ENCODE measurements at places on chromosomes 16 and 17.

- no peak for DNase-seq
Measured at GRCh38 chr16:89545831-89546574, 14.5 kb upstream of the RPL13 start.

GRCh38 chr16:48420437-48420836, 35.2 kb upstream of the SIAH1 start:
- DNase-seq = no peak

DNA sequence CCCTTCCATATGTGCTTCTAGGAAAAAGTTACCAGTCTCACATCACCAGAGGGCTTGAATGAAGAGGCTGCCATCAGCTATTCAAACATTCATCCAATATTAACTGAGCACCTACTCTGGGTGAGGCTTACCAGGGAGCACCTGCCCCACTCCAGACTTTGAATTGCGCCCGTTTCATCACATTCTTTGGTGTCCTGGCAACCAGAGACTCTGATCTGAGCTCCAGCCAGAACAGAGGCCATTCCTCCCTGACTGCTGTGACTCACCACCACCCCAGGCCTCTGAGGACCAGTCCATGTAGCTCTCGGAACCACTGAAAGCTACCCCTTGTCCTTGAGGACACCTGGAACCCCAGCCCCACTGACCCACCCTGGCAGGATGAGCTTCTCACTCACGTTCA, at the start of gene C16orf96:
C16orf96 (plus strand) TSS at position 229 of the 400 bp plus-strand sequence; CDS start at position 379, 150 bp downstream.
- DNase-seq = no peak

DNA sequence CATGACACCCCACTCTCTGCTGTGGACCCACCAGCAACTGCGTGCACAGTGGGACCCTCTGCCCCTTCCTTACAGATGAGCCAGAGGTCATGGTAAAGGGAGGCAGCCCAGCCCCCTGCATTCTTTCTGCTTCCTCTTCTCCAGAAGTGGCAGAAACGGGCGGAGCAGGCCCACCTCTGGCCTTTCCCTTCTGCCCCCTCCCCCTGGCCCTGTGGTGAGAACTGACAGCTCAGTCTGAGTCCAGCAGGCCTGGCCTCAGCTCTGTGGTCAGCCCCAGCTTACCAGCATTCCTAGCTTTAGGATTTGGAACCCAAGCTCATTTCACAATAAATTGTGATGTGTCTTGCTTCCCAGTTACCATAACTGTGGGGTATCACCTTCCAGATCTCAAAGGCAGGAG, 4.8 kb upstream of the ANKRD11 start:
- DNase-seq = no peak

DNA sequence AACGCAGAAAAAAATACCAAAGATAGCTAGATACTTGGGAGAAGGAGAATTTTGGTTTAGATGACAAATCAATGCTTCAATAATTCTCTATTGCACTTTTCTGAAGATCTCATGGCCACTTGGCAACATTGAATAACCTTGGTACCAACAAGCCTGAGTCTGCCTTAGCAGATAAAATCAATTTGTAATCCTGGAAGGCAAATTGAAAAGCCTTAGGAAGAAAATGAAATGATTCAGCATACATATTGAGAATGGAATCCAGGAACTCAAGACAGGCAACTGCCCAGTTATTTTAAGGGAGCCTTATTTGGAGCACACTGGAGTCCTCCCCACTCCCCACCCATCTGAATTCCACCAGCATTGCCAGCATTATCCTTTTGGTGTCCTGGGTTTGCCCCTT, 109.3 kb upstream of the SOX9 start:
- no peak for DNase-seq

GRCh38 chr17:50055055-50055425, 870 bp upstream of the ITGA3 start:
- no peak for DNase-seq

GRCh38 chr16:87860553-87861299, 8.6 kb downstream of the SLC7A5 start:
- DNase-seq = no peak

- DNase-seq = no peak
Measured at GRCh38 chr17:75130059-75130631, 1.4 kb downstream of the NT5C start.

- DNase-seq = no peak
Measured at GRCh38 chr17:8959312-8959918, 6.1 kb downstream of the PIK3R5 start.

GRCh38 chr17:15742921-15743320, 10.8 kb downstream of the TBC1D26 start:
- DNase-seq = no peak

- DNase-seq = no peak
Measured at GRCh38 chr16:82070656-82071369, 35.8 kb downstream of the HSD17B2 start.

DNA sequence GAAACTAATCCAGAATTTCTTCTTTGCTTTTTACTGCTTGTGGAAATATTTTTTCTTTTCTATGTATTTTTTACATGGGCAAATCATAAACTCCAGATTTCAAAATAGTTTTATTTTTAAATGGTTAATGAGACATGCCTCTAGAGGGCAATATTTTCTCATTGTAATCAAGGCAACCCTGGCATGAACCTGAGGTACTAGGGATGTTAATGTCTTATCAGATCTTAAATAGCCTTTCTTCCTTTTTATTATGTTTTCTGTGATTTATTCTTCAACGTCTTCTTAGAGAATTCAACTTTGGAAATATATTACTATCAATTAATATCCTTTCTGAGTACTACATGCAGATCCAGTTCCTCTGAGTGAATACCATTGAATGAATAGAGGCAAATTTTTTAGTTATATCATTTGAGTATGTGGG, 324.7 kb downstream of the BCAS3 start:
- DNase-seq = no peak

DNA sequence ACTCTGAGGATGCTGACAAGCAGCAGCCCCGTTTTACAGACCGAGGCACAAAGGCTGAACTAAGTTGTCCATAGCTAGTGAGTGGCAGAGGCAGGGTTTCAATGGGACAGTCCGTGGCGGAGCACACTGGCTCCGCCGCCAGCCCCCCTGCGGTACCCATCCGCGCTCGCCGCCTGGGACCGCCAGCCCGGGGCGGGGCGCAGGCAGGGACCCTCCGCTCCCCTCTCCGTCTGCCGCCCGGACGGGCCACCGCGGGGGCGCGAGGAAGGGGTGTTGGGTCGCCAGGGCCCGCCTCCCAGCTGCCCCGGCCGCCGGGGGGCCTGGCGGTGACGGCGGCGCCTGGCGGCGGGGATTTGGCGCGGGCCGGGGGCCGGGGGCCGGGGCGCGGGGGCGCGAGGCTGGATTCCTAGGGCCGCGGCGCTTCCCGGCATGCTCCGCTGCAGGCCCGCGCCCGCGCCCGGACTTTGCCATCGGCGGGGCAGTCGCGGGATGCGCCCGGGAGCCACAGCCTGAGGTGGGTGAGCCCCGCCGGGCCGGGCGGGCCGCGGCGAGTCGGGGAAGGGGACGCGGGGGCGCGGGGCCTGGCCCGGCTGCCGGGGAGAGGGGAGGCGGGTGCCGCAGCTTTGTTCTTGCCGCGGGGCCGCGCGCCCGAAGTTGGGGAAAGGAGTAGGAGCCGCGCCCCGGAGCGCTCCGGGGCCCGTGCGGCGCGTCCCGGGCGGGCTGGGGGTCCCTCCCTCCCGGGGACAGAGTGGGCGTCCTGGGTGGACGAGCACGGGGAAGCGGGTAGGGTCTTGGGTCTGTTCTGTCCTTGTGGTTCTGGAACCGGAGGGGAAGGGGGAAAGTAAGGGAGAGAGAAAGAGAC, at the start of gene TMEM98:
TMEM98 (plus strand) TSS at position 430 of the 862 bp plus-strand sequence. CDS start 3,376 bp downstream, outside the sequence.
- DNase-seq = no peak

- DNase-seq = no peak
Measured at GRCh38 chr16:67441907-67442306, 11.0 kb downstream of the HSD11B2 start.

DNA sequence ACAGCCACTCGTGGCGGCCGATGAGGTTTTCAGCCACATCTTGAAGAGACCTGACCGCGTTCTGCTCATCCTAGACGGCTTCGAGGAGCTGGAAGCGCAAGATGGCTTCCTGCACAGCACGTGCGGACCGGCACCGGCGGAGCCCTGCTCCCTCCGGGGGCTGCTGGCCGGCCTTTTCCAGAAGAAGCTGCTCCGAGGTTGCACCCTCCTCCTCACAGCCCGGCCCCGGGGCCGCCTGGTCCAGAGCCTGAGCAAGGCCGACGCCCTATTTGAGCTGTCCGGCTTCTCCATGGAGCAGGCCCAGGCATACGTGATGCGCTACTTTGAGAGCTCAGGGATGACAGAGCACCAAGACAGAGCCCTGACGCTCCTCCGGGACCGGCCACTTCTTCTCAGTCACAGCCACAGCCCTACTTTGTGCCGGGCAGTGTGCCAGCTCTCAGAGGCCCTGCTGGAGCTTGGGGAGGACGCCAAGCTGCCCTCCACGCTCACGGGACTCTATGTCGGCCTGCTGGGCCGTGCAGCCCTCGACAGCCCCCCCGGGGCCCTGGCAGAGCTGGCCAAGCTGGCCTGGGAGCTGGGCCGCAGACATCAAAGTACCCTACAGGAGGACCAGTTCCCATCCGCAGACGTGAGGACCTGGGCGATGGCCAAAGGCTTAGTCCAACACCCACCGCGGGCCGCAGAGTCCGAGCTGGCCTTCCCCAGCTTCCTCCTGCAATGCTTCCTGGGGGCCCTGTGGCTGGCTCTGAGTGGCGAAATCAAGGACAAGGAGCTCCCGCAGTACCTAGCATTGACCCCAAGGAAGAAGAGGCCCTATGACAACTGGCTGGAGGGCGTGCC, 30.1 kb downstream of the CIITA start:
- no peak for DNase-seq

DNA sequence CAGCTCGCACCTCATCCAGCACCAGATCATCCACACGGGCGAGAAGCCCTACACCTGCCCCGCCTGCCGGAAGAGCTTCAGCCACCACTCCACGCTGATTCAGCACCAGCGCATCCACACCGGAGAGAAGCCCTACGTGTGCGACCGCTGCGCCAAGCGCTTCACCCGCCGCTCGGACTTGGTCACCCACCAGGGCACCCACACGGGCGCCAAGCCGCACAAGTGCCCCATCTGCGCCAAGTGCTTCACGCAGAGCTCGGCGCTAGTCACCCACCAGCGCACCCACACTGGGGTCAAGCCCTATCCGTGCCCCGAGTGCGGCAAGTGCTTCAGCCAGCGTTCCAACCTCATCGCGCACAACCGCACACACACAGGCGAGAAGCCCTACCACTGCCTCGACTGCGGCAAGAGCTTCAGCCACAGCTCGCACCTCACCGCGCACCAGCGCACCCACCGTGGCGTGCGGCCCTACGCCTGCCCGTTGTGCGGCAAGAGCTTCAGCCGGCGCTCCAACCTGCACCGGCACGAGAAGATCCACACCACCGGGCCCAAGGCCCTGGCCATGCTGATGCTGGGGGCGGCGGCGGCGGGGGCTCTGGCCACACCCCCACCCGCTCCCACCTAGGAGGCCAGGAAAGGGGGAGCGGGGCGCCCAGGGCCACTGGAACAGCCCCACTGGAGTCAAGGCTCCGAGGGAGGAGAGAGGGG, 7.5 kb downstream of the ZNF205 start:
- DNase-seq = no peak

GRCh38 chr17:17896746-17897145, 60.0 kb upstream of the SREBF1 start:
- DNase-seq = no peak

DNA sequence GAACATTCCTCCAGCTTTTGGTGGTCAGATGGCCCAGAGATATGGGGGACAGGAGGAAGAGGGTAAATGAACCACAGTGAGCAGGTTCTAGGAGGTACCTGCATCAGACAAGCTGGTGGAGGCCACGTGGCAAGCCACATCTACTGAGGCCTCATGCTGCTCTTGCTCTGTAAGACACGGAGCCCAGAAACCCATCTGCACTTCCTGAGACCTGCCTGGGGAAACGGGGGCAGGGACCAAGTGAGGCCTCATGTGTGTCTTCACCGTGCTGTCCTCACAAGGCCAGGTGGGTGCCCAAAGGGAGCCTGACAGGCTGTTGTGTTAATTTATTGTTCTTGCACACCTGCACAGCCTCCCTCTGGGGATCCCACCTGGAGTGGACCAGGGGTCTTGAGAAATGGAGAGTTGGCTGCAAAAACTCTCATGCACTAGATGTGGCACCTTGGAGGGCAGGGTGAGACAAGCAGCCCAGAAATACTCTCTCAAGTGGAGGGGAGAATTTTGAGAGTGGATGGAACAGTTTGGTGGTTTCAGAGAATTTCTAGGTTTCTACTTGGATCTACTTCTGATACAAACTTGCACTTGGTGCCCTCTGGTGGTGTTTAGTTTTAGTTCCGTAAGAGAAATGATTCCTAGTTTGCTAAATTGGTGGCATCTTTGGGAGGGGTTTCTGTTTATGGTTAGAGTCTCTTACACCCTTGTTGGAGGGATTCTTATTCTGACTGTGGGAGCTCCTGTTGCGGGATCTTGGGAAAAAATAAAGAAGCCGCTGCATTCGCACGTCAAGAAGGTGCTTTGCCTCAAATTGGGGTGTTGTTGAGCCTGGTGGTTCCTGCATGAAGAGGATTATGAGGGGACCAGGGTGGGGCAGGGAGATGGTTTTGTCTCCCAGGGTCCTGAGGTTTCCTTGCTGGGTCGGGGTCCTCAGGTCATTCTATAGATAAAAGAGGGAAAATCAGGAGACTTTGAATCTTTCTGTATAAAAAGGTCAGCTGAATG, 47.5 kb downstream of the SLC6A2 start:
- DNase-seq = no peak

DNA sequence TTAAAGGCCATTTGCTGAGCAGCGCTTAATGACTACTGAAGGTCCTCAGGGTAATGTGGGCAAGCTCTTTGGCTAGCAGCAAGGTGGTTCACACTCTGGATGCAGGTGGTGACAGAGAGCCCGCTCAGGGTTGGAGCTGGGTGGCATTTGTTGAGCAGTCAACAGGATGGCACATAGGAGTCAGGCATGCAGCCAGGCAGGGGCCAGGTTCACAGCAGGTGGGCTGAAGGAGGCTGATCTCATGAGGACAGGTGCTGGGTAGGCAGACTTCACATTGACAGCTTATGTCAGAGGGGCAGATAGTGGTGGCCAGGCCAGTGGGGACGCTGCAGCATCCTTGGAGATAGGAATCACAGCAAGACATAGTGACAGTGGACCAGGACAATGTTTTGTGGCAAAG, 4.5 kb downstream of the KRTAP3-1 start:
- DNase-seq = no peak

- peak; percentile 12 for DNase-seq
Measured at GRCh38 chr16:26645614-26646013, 421.1 kb upstream of the C16orf82 start.

- no peak for DNase-seq
Measured at GRCh38 chr16:50178491-50178941, 25.4 kb downstream of the TENT4B start.

- no peak for DNase-seq
Measured at GRCh38 chr16:84955427-84955826, 55.9 kb downstream of the ZDHHC7 start.

DNA sequence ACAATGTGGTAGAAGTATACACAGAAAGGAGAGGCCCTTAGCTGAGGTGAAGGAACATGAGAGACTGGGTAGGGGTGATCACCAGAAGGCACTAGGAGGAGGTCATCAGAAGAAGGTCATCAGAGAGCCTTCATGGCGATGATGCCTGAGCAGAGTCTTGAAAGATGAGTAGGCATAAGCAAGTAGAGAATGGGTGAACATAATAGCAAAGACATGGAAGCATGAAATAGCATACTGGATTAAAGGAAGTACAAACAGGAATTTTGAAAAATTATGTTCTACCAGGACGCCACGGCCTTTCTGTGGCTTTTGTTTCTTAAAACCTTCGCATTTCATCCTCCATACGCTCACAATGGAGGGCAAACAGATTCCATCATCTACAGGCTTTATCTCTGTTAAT, 2.9 kb downstream of the IKZF3 start:
- DNase-seq = no peak

Measured in stimulated activated CD8-positive, alpha-beta memory T cell treated with anti-CD3 and anti-CD28 coated beads, Interleukin-7, amount 100 ng/mL, for 1 hour (primary cell).